ENCODE measurements at places on chromosomes 7 and 10.

DNA sequence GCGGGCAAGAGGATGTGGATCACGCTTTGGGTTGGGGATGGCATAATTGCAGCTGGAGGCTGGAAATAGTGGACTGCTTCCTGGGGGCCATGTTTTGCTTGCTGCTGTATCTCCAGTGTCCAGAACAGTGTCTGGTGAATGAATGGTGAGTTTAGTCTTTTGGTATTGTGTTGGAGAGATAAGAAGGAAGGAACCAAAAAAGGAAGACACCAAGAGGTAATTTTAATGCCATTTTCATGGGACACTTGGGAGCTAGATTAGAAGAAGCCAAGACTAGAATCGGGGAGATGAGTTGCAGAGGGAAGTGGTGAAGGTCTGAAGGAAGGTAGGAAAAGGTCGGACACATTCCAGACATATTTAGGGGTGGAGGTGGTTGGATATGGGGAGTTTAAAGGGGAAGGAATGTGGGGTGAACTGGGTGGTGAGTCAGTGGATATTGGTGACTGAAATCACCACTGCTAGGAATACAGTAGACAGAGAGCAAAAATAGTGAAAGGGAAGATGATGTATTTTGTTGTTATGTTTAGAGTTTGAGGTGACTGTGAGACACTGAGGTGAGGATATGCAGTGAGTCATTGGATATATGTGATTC is 76.7 kb downstream of the CCNY start:
- DNase-seq: no peak

DNA sequence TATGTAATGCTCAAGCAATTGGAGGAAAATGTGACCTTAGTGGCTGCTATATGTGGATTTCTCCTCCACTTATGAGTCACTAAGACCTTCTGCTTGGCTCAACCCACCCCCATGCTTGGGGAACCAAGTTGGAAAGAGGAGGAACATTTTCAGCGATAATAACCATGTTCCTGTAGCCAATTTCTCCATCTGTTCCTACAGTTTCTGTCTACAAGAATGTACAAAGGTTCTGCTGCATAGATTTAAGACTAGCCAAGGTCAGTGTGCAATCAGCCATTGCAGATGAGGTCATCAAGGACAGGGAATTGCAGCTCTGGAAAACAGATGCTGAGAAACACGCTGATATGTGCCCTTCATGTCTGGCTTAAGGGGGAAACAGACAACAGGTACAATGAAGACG is 5.6 kb upstream of the NRCAM start:
- DNase-seq: no peak

DNA sequence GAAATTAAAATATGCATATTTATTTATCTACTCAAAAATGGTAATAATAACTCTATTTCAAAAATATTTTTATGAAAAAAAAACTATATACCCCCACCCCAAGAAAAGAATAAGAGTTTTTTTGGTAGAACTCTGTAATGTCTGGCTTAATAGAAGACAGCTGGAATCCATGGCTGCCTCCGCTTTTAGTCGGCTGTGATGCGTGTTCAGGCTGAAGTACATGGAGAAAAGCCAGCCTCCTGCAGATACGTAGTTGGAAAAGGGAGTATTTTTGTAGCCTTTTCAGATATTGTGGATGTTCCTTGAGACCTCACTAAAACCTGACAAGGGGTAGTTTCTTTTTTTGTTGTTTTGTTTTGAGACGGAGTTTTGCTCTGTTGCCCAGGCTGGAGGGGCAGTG is 10.0 kb downstream of the FOXK1 start:
- no peak for DNase-seq

- no peak for DNase-seq
Observed at GRCh38 chr7:132243463-132243862, 332.8 kb downstream of the PLXNA4 start.

- no peak for DNase-seq
Observed at GRCh38 chr7:98334081-98334480, 52.6 kb downstream of the BRI3 start.

DNA sequence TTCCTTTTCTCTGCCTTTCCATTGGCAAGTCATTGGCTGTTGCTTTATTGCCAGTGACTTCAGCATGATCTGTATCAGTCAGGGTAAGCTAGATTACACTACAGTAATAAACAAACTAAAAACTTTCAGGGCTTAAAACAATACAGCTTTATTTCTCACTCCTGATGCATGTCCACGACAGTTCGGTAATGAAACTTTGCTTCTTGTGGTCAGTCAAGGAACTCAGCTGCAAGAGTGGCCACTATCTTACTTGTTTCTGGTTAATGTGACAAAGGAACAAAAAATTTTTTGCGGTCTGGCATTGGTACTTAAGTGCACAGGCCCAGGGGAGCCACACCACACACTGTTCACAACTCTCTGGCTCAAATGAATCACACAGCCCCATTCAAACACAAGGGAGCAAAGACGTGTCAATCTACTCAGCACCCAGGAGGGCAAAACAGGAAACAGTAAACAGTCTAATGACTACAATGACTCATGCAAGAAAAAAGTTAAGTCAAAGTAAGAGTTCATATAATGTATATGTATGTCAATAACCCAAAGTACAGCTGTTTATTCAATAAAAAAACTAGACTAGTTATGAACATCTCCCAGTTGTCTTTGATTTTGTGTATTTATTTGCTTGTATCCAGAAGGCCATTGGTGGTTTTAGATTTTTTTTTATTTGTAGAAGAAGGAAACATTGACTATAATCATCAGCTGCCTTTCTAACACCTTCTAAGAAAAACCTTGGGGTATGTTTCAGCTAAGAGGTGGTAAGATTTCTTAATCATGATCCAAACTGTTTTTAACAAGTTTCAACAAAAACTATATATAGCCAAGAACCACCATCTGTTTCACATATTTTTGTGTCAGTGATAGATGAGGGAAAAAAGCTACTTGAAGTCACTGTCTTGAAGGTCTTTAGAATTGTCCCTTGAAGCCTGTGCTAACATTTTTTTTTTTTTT is 134.4 kb upstream of the FAM3C start:
- DNase-seq: peak; percentile 26

GRCh38 chr10:77188521-77188920 is 449.1 kb downstream of the KCNMA1 start:
- no peak for DNase-seq

Data from naive thymus-derived CD8-positive, alpha-beta T cell (primary cell).